H4 (cell line): ENCODE measurements at places on chromosomes 12 and 14. TPM values are rescaled to one million over a fixed set of nuclear protein-coding genes. Genes with fewer than 3 reads are reported as not detected.

- no peak for DNase-seq
Observed at GRCh38 chr12:49231878-49232655, 32.8 kb upstream of the TUBA1C start.

DNA sequence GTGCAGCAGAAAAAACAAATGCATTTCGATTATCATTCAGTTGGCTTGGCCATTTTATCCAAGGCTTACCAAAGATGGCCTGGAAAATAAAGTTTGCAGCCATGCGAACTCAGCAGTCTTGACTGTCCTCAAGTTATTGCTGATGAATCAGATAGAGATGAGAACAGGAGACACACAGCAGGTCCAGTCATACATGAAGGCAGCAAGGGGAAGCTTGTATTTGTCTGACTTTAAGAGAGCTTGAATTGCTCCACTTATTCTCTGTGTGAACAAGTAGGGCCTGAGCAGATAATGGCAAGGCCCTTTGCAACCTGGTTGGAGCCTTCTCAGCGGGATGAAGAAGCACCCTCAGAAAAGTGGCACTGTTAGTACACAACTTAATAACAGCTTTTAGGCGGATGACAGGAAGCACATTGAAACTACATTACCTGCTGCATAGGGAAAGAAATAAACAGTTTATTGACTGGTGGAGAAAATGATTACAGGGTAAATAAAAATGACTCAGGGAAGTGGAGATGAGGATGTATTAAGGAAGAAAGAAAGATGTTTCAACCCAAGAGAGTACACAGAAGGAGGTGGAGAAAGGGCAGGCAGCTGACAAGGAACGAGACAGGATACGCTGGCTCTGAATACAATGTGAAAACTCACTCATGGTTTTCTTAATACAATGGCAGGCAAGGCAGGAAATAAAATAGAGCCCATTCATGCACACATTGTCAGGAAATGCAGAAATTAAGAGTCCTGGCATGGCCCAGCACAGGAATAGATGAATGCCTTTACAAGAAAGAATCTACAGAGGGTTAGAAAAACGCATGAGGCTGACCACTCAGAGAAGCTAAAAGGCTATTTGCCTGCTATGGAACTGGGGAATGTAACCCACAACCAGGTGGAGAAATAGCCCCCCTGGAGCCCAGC, 128.4 kb downstream of the GALC start:
- DNase-seq = no peak

DNA sequence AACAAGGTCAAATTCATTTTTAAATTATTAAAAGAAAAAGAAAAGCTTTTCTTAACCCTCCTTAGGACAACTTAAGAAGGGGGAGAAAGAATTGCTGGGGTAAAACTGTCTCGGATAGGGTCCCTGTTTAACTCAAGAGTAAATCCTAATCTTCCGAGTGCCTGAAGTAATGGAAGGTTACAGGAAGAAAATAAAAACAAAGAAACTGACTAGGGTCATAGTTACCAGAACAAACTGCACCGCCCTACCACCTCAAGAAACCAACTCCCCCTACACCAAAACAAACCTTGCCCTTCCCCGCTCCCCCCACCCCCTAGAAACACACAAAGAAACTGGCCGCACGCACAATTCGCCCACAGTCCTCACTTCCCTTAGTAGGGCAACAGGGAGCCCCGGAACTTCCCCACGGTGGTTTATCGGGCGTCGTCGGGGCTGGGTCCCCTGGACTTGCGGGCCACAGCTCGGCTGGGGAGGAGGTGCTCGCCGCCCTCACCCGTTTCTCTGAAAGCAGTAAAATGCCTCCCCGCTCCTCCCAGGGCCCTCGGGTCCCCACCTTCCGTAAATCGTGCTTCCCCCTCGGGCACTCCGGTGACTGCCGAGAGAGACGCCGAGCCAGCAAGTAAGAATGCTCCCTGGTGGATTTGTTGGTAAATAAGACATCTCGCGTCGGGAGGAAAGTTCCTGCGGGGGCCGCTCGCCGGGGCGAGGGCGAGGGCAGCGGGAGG, 2.4 kb downstream of the SINHCAF start:
- DNase-seq = peak; percentile 24

DNA sequence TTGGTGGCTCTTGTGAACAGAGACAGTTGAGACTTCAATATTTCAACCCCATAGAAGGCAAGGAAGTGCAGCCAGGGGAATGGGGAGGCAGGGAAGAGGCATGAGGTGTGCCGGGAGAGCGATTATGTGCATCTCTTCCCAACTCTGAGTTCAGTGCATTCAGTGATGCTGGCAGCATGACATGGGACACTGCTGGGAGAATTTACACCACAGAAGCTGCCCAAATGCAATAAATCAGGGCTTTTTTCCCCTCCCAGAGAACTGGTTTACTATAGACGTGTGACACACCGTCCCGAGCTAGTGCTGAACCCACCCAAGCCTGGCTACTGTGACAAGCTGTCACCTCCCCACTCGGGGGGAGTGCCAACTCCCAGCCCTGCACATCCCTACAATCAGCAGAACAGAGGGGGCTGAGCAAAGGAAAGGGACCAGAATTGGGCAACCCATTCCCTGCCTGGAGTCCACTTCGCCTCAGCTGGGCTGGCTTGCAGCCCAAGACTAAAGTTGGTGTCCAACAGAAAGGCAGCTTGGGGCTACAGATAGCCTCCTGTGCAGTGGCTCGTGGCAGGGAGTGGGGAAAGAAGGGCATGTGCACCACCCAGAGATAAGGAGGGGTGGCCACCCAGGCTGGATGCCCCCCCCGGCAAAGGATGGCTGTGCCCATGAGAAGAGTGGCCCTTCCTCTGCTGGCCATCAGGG, 16.7 kb downstream of the AHSA1 start:
- DNase-seq = no peak

DNA sequence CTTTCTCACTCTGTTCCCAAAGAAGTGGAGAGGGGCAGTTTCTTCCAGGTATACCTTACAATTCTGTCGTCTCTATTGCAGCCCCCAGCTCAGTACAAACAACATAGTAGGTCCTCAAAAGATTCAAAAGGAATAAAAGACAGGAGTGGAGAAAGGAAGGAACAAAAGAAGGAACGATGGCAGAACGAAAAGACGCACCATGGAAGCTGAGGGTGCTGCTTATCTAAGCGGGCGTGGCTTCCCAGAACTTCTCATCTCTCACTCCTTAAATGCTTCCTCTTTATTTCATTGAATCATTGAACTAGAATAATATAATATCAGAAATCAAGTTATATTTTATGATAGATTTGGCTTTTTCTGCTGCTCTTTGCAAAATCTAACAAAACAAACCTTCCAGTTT, 13.7 kb upstream of the LTA4H start:
- DNase-seq = no peak

DNA sequence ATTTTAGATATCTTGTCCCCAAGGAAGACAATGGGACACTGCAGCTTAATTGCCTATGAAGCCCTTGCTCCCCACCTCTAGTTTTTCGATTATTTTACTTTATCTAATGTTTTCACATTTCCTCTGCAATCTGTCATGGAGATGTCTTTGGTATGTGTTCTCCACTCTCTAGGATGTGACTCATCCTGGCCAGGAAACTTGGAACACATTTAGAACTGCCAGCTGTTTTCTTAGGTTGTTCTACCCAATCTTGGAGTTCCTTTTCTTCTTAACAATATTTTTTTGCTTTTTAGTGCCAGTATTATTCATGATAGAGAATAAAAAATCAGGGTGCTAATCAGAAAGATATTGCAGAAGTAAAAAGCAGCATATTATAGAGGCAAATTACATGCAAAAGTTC, 101.7 kb upstream of the CLEC14A start:
- no peak for DNase-seq

- DNase-seq = no peak
Observed at GRCh38 chr14:104360501-104360900, 219.1 kb upstream of the C14orf180 start.

DNA sequence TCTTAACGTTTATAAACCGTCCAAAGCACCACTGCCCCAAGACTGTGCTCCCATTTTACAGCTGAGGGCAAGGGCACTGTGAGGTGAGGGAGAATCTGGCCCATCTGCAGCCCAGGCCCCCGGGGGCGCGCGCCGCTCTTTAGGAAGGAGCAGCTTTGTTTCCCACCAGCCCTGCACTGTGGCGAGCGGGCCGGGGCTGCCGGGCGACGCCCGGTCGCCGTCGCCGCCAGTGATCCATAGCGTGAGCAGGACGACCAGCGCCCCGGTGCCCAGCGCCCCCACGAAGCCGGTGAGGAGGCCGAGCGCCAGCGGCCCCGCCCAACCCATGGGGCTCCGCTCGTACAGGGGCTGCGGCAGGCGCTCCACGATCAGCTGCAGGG, 34.6 kb downstream of the FIGNL2 start:
- DNase-seq = no peak

DNA sequence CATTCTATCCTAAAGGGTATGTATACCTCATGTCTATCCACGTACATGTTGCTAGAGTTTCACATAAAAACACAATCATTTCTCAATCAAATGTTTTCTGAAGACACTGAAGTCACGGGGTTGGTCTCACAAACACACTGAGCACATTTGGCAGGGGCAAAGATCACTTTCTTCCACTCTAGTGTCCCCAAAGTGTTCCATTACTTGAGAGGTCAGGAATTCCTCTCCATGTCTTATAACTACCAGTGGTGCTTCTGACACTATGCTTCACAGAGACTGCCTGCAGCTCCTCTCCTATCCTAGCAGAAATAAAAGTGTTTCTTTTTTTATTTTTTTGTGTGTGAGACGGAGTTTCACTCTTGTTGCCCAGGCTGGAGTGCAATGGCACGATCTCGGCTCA, 19.1 kb downstream of the ZFYVE1 start:
- no peak for DNase-seq

- peak; percentile 95 for DNase-seq
Observed at GRCh38 chr12:58242796-58243630, 301.6 kb downstream of the ATP23 start.

LGMN gene
- total RNA-seq = 30.1 and 38.5 TPM in 2 replicates

LMO3 gene
- total RNA-seq = 0.27 and 2.9 TPM in 2 replicates

GPRC5D gene
- not detected in 2 replicates for total RNA-seq

ABCD2 gene
- 0.37 and 0.55 TPM in 2 replicates for total RNA-seq

PDE3A gene
- 7.2 and 8.9 TPM in 2 replicates for total RNA-seq

AGAP2 gene
- total RNA-seq = 0.99 and 2.4 TPM in 2 replicates
